ENCODE measurements at places on chromosomes 12 and 14. TPM values are rescaled to one million over a fixed set of nuclear protein-coding genes. Genes with fewer than 3 reads are reported as not detected.

GRCh38 chr12:100234591-100235304, 32.1 kb downstream of the DEPDC4 start:
- DNase-seq: peak; percentile 4

DNA sequence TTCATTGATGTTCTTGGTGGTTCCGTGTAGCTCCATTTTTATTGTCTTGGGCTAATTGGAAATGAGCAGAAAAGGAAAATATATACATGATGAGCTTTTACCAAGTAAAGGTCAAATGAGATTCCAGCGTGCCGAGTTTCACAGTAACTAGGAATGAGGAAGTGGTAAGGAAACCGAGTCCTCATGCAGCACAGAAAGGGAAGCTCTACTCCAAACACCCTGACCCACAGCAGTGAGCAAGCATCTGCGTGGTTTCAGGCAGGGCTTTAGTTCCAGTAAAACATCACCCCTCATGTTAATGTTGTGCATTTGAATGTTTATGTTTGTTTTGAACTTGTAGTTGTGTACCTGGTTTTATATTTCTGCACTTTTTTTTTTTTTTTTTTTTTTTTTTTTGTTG, 208.0 kb downstream of the SLC41A2 start:
- no peak for DNase-seq

DNA sequence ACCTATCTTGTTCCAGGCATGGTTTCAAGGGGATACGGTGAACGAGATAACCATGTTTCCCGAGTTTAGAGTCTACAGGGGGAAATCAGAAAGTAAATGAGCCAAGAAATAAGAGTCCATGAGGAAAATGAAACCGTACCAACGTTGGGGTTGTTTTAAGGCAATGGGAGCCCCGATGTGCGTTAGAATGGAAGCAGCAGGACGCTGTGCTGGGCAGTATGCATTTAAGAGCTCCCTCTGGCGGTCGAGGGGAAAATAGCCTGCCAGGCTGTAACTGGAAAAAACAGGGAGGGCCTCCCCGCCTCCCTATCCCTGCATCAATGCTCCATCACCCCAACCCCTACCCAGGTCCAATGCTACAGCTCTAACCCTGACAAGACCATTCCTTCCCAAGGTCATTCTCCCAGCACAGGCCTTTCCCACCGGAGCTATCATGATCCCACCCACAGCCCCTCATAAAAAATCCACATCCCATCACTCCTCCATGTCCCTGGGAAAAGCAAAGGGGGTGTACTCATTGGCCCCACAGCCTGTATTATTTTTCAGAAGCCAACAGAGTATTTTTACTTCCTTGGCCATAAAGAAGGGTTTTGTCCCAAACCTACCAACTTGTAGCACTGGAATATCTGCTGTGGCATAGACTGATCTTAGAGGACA, 226.3 kb upstream of the NOS1 start:
- DNase-seq: peak; percentile 5

DNA sequence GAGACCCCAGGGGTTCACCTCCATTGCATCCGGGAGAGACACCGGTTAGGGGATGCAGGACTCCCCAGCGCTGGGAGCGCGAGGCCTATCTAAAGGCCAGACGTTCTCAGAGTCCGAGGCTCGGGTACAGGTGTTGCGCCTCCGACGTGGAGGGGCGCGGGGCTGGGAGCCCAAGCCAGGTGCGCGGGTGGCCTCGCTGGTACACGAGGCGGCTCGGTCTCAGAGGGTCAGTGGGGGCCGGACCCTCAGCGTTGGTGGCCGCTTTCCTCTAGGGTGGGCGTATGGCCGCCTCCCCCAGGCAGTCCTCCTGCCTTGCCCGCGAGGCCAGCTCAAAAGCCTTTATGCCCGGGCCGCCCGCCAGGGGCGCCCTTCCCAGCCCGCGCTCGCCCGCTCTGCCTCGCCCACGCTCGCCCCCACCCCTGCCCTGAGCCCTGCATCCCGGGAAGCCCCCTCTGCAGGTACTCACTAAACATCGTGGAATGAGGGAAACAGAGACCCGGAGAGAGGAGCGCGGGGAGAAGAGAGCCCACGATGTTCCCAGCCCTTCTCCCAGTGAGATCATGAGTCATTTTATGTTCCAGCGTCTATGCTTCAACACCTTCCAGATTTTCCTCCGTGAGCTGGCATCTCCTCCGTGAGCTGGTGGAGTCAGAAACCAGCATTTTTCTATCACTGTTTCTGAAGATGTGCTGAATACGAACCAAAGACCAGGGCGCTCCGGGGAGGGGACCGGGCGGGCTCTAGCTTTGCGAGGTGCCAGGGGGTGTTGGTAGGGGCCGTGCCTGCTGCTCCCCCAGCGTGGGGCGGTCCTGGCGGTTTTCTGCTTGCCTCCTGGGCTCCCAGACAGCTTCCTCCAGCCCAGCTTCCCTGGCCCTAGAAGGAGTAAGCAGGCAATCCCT, 73.8 kb downstream of the DIO3 start:
- DNase-seq: no peak

DNA sequence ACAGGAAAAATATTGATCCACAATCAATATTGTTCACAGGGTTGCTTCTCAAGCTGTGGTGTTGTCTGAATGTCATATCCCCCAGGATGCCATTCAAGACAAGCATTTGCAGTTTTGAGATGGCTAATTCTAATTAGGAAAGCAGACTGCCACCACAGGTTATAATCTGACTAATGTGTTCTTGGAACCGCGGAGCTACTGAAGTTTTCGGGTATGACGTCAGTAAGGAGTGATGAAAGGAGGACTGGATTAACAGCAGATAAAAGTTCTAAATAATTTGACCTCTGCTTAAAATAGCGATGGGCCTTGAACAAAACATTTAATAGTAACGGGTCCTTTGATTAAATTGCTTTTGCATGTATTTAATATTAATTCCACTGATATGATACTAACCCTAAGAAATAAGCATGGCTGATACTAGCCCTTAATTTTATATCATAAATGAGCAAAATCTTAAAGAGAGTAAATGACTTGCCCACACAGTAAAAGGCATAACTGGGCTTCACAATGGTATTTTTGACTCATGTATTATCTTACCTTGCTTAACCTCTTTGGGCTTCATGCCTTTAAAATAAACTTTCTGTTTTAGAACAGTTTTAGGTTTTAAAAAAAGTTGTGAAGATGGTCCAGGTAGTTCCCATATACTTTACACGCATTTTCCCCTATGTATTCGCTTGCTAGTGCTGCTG, 50.3 kb downstream of the TSHR start:
- DNase-seq: no peak

DNA sequence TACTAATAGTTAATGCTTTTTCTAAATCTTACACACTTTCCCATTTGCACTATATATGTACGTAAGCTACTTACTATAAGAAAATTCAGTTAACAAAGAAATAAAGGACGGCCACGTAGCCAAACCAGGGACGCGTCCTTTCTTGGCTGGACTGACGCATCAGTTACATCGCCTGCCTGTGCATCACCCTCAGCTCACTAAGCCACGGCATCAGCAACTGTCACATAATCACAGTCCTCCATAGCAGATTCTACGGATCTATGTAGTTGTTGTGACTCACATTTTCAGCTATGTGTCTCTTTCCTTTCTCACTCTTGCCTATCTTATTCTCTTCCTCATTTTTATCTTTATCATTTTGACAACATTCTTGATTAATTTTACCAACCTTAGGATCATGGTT, 38.1 kb upstream of the C12orf50 start:
- no peak for DNase-seq

GRCh38 chr12:121576851-121577391, 3.9 kb downstream of the KDM2B start:
- DNase-seq: no peak

GRCh38 chr12:122363782-122364181, 58.7 kb downstream of the CLIP1 start:
- DNase-seq: no peak

GRCh38 chr14:77120771-77121743, 20.5 kb downstream of the ZDHHC22 start:
- DNase-seq: no peak

GRCh38 chr12:52860102-52860823, 11.5 kb upstream of the KRT78 start:
- DNase-seq: no peak

DNA sequence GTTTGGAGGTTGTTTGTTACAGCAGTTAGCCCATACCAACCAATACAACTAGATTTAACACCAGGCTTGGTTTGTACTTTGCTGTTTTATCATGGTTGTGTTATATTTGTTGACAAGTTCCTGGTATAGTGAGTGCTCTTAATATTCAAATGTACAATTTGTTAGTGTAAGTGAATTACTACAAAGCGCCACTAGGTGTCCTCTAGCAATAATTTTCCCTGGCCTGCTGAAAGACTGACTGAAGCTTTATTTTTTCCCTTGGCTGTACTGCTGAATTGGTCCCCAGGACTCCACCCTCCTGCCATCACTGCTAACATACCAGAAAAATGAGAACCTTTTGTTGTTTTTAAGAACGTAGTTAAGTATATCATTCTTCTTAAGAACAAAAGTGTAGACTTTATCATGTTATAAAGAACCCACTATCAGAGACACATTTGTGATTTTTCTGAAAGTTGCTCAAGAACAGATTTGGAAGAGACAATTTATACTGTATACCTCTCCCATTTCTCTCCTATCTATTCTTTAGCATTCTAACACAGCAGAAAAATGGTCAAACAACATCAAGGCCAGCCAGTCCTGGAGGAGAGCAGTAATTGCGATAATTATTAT, 75.3 kb upstream of the FAR2 start:
- no peak for DNase-seq

DNA sequence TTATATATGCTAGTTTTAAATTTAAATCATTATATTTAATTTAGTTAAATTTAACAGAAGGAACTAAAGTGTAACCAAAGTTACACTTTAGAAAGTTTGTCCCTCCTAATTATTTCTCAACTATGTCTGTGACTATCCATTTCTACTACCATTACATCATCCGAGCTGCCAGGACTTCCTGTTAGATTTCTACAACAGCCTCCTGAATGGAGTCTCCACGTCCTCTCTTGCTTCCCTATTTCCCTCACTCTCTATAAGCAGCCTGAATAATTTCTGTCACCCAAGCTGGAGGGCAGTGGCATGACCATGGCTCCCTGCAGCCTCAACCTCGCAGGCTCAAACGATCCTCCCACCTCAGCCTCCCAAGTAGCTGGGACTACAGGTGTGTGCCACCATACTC, 84.1 kb downstream of the TTC7B start:
- no peak for DNase-seq

GRCh38 chr12:14896521-14897169, 11.0 kb upstream of the MGP start:
- no peak for DNase-seq

GRCh38 chr14:55562135-55562534, 17.9 kb upstream of the KTN1 start:
- DNase-seq: no peak

FAIM2 gene
- total RNA-seq: 0.24 TPM

ZNF10 gene
- 8.2 TPM for total RNA-seq

LTBR gene
- total RNA-seq: 8.9 TPM

IL26 gene
- not detected for total RNA-seq

INHBC gene
- not detected for total RNA-seq

Measured in thymus (tissue), 14 donors.